ENCODE measurements at places on chromosomes 12 and 14. TPM values are rescaled to one million over a fixed set of nuclear protein-coding genes. Genes with fewer than 3 reads are reported as not detected.

- no peaks in the 10 kb centered on the region for H3K4me1 ChIP-seq
- H3K4me3 ChIP-seq: no peak overlapping the region
- no peaks in the 10 kb centered on the region for H3K36me3 ChIP-seq
- H3K27ac ChIP-seq: no peak overlapping the region
- DNase-seq: no peak
Measured at GRCh38 chr14:93368996-93369712, 22.2 kb downstream of the COX8C start.

GRCh38 chr14:60691383-60692113 is 32.6 kb downstream of the SIX4 start:
- no peaks in the 10 kb centered on the region for H3K4me1 ChIP-seq
- no peak for DNase-seq
- no peak overlapping the region for H3K27ac ChIP-seq
- H3K4me3 ChIP-seq: no peak overlapping the region

- peaks cover 5% of the 10 kb centered on the region for H3K4me1 ChIP-seq
- H3K36me3 ChIP-seq: no peaks in the 10 kb centered on the region
- DNase-seq: no peak
- H3K27ac ChIP-seq: no peak overlapping the region
- H3K4me3 ChIP-seq: no peak overlapping the region
Measured at GRCh38 chr14:91409928-91410718, 7.5 kb downstream of the CCDC88C start.

The AQP5 gene
- total RNA-seq: 0.41 TPM

The TBX5 gene
- total RNA-seq: 75.1 TPM

The ADAM20 gene
- total RNA-seq: 0.27 TPM

The INSM2 gene
- total RNA-seq: not detected

DNA sequence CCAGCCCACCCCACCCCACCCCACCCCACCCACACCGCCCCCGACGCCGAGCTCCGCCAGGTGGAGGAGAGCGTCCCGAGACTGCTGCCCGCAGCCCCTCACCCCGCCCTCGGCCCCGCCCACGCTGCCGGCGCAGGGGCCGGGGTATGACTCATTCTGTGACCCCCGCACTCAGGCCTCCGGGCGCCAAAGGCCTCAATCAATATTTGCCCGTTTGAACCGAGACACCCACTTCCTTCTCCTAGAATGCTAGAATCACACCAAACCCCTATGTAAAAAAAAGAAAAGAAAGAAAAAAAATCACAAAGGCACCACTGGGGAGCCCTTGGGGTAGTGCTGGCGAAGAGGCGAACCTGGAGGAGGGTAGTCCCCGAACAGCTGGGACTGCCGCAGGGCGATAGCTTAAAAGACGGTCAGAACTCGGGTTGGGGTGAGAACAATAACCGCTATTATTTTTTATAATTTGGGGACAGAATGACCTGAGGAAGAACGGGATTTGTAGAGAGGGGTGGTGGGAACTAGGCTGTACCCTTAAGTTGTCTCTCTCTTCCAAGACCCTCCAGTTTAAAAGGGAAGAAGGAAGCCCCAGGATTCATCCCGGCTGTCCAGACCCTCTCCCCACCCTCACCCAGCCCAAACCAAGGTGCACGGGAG is 894 bp downstream of the KRT8 start:
- H3K4me1 ChIP-seq: peaks cover 11% of the 10 kb centered on the region
- peak; percentile 31 for DNase-seq
- H3K27me3 ChIP-seq: no peaks in the 10 kb centered on the region
- peaks cover 15% of the 10 kb centered on the region for H3K36me3 ChIP-seq

GRCh38 chr14:61876362-61877034 is 114.3 kb downstream of the SNAPC1 start:
- H3K4me1 ChIP-seq: peaks cover 8% of the 10 kb centered on the region
- no peak overlapping the region for H3K4me3 ChIP-seq
- H3K27ac ChIP-seq: no peak overlapping the region
- DNase-seq: no peak

- H3K27me3 ChIP-seq: no peaks in the 10 kb centered on the region
- DNase-seq: no peak
- no peaks in the 10 kb centered on the region for H3K36me3 ChIP-seq
- no peak overlapping the region for H3K4me3 ChIP-seq
- no peaks in the 10 kb centered on the region for H3K4me1 ChIP-seq
Measured at GRCh38 chr14:38500125-38500524, 244.2 kb upstream of the CLEC14A start.

DNA sequence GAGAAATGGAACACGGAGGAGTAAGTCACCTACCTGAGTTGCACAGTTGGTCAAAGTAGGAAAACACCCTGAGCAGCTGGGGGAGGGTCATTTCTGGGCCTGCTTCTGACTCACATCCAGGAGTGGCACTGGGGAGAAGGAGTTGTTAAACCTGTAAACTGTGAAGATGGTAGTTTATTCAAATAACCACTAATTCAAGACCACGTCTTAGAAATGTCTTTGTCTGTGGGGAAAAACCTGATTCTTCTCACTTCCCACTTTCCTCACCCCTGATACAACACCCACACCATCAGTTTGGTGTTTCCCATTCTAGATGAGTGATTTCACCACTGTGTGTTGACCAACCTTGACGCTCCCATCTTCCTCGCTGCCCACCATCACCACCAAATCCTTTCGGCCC is 207.1 kb downstream of the ANO4 start:
- no peak overlapping the region for H3K4me3 ChIP-seq
- no peak overlapping the region for H3K27ac ChIP-seq
- H3K27me3 ChIP-seq: no peaks in the 10 kb centered on the region
- DNase-seq: no peak
- H3K4me1 ChIP-seq: no peaks in the 10 kb centered on the region

GRCh38 chr12:56337753-56338251 is 882 bp upstream of the IL23A start:
- H3K27me3 ChIP-seq: no peaks in the 10 kb centered on the region
- no peak for DNase-seq
- H3K4me1 ChIP-seq: peaks cover 17% of the 10 kb centered on the region
- H3K27ac ChIP-seq: no peak overlapping the region
- peaks cover 8% of the 10 kb centered on the region for H3K36me3 ChIP-seq

DNA sequence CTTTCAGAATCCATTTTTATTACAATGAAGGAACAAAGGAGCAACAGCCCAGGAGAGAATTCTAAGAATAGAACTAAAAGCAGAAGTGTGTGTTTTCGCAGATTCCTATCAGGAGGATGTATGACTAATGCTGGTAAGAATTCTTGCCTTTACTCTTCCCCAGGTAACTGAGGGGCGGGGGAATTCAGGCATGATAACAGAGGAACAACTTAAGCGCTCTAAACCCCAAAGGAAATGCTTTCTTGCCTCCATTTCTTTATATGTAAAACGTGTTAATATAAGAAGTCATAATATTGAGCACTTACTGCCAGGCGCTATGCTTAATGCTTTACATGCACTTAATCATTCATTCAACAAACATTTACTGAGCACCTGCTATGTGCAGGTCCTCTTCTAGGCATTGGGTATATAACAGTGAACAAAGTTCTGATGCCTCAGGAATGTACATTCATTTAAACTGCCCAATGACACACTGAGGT is 4.5 kb downstream of the HCAR1 start:
- no peak for DNase-seq
- H3K4me1 ChIP-seq: no peaks in the 10 kb centered on the region
- H3K27ac ChIP-seq: no peak overlapping the region
- no peaks in the 10 kb centered on the region for H3K36me3 ChIP-seq

- no peaks in the 10 kb centered on the region for H3K36me3 ChIP-seq
- no peak overlapping the region for H3K4me3 ChIP-seq
- peaks cover 12% of the 10 kb centered on the region for H3K4me1 ChIP-seq
- no peak for DNase-seq
Measured at GRCh38 chr14:53462931-53463778, 310.0 kb upstream of the DDHD1 start.

Data from left ventricle myocardium inferior (tissue), 1 donor.